ENCODE measurements at places on chromosomes 4 and X.
A peak's percentile ranks its signal among the peaks of the same experiment; 100 is the strongest.

DNA sequence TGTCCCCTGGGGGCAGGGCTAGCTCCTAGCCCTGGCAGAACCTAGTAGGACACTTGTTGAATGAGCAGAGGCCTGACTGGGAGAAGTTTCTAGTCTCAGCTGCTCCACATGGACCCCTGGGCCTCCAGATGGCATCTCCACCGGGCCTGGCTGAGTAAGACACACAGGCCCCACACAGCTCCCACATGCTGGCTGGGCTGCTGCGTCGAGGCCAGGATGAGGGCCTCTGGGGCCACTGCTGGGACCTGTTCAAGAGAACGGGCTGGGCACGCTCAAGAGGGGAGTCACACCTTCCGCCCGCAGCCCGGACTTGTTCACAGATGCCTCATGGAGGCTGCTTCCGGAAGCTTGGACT is 4.2 kb upstream of the HGFAC start:
- no peak for DNase-seq

DNA sequence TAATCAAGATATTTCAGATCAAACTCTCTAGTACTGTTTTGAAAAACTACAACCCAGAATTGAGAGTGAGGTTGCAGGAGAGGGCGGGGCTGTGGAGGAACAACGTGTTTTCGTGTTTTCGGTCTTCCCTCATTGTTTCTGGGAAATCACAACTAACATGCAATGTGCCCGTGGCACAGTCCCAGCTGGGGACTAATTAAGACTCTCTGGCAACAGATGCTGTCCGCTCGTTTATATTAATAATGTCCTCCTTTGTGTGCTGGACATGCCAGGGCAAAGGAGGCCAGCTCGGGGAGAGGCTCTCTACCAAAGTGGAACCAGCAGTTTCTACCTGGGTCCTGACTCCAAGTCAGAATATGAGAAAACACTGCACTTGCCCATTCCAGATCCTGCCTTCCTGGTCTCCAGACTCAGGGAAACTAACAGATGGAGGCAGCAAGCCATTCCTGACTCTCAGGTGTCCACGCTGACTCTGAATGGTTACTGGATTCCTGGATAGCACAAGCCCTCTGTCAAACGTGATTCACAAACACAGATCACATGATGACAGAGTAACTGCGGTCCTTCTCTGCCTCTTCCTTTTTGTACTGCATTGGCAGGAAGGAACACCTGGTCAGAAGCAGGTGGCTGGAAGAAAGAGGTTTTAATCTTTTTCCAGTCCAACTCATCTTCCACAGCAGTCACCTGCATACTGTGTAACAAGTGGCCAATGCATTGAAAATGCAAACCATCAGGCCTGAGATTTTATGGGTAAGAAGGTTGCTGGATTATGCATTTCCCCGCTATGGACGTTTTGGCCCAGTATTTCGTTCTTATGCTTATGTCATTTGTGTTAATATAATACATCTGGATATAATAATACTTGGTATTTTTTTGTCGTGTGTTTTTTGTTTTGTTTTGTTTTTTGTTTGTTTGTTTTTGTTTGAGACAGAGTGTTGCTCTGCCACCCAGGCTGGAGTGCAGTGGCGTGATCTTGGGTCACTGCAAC is 65.0 kb downstream of the COQ2 start:
- DNase-seq = no peak

DNA sequence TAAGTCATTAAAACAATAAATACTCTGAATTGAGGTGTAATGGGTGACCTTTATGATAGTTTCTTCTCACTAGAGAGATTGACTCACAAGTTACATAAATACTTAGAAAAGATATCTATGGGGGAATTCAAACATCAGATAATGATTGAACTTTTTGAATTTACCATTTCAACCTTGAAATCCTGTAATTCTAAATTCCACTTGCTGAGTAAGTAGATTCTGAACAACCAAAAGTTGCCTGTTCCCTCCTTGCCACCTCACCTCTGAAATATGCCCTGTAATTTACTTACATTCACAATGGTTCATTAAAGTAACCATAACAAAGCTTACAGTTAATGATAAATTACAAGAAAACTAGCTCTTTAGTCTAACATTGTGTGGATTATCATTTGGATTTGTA is 43.3 kb upstream of the SLC39A8 start:
- DNase-seq = no peak

GRCh38 chr4:85102606-85103005 is 136.1 kb upstream of the WDFY3 start:
- no peak for DNase-seq

GRCh38 chr4:99578714-99579113 is 4.1 kb downstream of the MTTP start:
- DNase-seq = no peak

DNA sequence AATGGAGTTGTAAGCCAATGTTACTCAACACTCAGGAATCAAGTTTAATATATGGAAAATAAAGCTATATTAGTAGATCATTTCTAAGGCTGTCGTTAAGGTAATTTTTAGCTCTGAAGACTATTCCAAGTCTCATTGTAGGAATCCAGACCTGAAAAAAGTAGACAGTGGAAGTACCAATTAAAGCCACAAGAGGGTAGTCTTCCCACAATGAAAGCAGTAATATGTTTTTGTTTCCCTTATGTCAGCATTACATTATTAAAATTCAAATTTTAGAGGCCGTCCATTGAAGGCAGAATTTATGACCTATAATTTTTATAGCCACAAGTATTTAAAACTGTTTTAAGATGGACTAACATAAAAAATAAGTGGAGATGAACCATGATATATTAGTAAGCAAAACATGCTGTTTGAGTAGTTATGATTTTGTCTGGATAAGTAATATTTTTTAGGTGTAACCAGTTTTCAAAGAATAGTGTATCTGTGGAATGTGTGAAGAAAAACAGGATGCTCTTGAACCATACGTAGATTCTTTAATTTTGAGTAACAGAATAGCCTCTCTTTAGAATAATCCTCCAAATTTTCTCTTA is 372.6 kb upstream of the TECRL start:
- peak; percentile 26 for DNase-seq

- DNase-seq = no peak
Observed at GRCh38 chrX:47850901-47851300, 14.2 kb downstream of the ZNF81 start.
